Cardiac muscle cell (in vitro differentiated cells and primary cell): ENCODE measurements at places on chromosomes 2 and 18. TPM values are rescaled to one million over a fixed set of nuclear protein-coding genes. Genes with fewer than 3 reads are reported as not detected.

The IL1RL1 gene
- not detected in 2 replicates for total RNA-seq

The SH2D6 gene
- total RNA-seq = not detected in 2 replicates

The OBSL1 gene
- total RNA-seq = 540 and 746 TPM in 2 replicates

The VIT gene
- total RNA-seq = not detected in 2 replicates

The ROCK2 gene
- total RNA-seq = 12.9 and 18.9 TPM in 2 replicates

The ZNF804A gene
- 0.25 TPM in 1 of 2 replicates, not detected in the other for total RNA-seq

DNA sequence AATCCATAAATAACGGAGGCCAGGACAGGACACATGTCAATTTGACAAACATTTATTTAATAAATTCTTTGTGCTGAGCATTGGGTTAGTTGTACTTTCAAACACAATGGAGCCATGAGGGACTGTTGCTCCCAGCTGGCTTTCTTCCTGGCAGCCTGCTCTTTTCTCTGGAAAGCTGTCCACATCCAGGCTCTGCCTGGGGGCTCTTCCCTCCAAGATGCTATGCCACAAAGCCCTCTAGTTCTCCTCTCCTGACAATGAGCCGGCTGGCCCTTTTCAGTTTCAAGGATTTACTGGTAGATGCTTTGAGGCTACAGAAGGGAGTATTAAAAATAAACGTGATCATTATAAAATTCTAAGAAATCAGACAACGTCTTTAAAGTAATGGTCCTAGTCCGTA, 44.1 kb upstream of the SLC14A2 start:
- no peaks in the 10 kb centered on the region for H3K36me3 ChIP-seq
- no peak overlapping the region for H3K27ac ChIP-seq
- peaks cover 18% of the 10 kb centered on the region for H3K4me1 ChIP-seq
- H3K4me3 ChIP-seq = no peak overlapping the region
- H3K27me3 ChIP-seq = no peaks in the 10 kb centered on the region
- no peak for DNase-seq

- H3K36me3 ChIP-seq = no peaks in the 10 kb centered on the region
- no peak for DNase-seq
- no peaks in the 10 kb centered on the region for H3K27me3 ChIP-seq
- no peak overlapping the region for H3K27ac ChIP-seq
Measured at GRCh38 chr18:52287151-52287550, 52.8 kb upstream of the DCC start.

DNA sequence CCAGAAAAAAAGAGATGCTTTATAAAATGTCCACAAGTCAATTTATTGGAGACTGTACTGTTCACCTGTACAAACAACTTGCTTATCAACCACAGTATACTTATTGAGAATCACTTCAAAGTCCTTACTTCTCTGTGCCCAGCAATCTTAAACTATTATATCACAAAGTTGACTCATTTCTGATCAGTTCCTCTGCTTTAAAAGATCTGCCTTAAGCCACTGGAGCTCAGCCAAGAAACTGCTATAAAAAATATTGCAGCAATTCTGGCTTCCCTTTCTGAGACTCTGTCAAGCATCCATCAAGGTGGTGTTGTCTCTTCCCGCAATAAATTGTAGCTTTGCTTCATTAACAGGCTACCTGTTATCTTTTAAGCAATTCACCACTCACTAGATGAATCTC, 375.2 kb upstream of the SPHKAP start:
- H3K4me3 ChIP-seq = no peak overlapping the region
- H3K27me3 ChIP-seq = no peaks in the 10 kb centered on the region
- no peaks in the 10 kb centered on the region for H3K36me3 ChIP-seq
- H3K27ac ChIP-seq = no peak overlapping the region
- no peak for DNase-seq

DNA sequence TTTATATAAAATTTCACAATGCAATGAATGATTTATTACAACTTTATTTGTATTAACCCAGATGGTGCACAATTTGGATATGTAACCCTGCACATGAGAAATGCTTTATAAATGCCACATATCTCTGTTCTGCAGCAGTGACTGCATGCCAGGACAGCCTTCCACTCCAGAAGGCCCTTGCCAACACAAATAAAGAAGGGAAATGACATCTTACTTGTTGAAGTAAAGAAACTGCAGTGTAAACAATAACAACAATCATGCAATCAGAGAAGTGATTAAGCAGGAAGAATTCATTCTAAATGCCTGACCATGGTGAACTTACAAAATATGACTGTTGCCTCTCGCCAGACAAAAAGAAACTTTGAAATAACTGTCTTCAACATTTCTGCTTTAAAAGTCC, 129.9 kb upstream of the CHST9 start:
- H3K27me3 ChIP-seq = no peaks in the 10 kb centered on the region
- H3K36me3 ChIP-seq = no peaks in the 10 kb centered on the region
- no peak overlapping the region for H3K27ac ChIP-seq
- DNase-seq = no peak

DNA sequence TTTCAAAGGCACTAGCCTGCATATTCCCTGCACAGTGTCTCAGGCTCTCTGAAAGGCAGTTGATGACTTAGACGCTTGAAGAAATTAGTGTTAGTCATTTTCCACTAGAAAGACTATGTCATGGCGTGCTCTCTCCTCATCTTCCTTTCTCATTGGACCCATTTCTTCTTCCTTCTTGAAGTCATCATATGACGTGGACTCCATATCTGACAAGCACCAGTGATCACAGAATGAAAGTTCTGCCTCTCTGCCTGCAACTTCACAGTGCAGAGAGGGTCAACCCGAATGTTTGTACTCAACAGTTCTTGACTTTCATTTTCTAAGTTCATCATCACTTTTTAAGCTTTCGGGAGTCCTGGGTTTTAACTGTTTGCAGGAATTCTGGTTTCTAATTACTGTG, 63.7 kb upstream of the CYRIA start:
- H3K27me3 ChIP-seq = peaks cover 9% of the 10 kb centered on the region
- no peak overlapping the region for H3K27ac ChIP-seq
- H3K4me3 ChIP-seq = no peak overlapping the region

- no peaks in the 10 kb centered on the region for H3K27me3 ChIP-seq
- DNase-seq = peak; percentile 6
- no peaks in the 10 kb centered on the region for H3K4me1 ChIP-seq
- no peaks in the 10 kb centered on the region for H3K36me3 ChIP-seq
- H3K27ac ChIP-seq = no peak overlapping the region
- no peak overlapping the region for H3K4me3 ChIP-seq
Measured at GRCh38 chr2:8197101-8197500, 484.8 kb upstream of the ID2 start.

DNA sequence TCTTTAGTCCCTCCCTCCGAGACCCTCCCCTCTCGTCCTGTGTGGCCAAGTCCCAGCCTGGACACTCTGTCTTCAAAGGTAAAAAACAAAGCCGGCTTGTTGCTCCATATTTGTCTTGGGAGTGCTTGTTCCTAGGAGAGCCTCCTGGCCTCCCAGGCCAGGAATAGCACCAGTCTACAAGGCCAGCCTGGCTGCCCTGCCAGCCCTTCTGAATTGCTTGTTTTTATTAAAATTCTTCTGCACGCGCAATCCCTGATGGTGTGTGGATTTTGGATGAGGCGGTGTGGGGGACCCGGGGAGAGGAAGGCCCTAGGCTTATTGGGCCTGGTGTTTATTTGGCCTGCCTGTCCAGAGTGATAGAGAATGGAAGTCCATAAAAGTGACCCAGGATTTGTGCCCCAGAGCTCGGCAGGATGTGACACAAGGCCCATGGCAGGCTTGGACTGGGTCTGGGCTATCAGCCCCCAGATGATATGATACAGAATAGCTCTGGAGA, 297.3 kb downstream of the CYP26B1 start:
- H3K27me3 ChIP-seq = no peaks in the 10 kb centered on the region
- H3K4me1 ChIP-seq = no peaks in the 10 kb centered on the region
- DNase-seq = no peak
- H3K27ac ChIP-seq = no peak overlapping the region

GRCh38 chr2:110679865-110680264, 2.0 kb upstream of the BUB1 start:
- no peak overlapping the region for H3K27ac ChIP-seq
- no peaks in the 10 kb centered on the region for H3K27me3 ChIP-seq
- H3K4me3 ChIP-seq = no peak overlapping the region
- DNase-seq = no peak
- peaks cover 22% of the 10 kb centered on the region for H3K4me1 ChIP-seq

DNA sequence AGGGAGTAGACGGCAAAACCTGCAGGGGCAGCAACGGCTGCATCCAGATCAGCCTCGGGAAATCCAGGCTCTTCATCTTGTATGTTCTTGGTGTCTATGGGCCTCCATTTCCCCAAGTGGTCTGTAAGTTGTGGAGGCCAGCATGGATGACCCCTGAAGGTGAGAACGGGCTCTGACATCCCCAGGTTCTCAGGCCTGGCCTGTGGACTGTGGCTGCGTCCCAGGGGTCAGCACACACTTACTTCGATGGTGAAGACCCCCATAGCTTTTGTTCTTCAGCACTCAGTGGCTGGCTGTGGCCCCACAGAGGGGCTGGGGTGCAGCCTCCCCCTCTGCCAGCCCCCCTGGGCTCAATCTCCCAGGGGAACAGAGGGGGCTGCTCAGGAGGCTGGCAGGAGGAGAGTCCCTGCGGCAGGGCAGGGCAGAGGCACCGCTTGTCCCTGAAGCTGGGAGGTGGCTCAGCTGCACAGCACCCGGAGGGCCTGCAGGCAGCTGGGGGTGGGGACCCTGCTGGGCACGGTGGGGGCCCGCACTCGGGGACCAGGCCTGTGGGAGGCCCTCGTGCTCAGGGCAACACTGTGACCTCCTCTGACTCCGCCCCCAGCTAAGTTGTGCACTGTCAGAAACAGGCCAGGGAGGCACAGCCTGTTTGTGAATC, 3.8 kb downstream of the SLC66A3 start:
- no peak overlapping the region for H3K4me3 ChIP-seq
- H3K36me3 ChIP-seq = no peaks in the 10 kb centered on the region
- H3K4me1 ChIP-seq = no peaks in the 10 kb centered on the region
- H3K27me3 ChIP-seq = peaks cover 4% of the 10 kb centered on the region
- H3K27ac ChIP-seq = no peak overlapping the region

DNA sequence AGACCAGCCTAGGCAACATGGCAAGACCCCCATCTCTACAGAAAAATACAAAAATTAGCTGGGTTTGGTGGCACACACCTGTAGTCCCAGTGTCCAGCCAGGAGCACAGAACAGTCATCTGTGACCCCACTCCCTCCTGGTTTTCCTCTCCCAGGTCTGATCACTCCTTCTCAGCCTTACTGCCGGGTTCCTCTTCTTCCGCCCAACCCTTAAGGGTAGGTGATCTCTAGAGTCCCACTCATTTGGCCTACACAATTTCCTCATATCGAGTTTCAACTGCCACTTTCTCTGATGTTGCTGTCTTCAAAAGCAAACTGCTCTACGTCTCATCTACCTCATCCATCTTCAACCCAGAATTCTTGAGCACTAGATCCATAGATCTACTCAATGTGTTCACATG, 13.4 kb upstream of the MAT2A start:
- H3K36me3 ChIP-seq = no peaks in the 10 kb centered on the region
- H3K4me3 ChIP-seq = no peak overlapping the region
- no peak for DNase-seq
- no peaks in the 10 kb centered on the region for H3K27me3 ChIP-seq
- peak overlapping the region; percentile 87 for H3K27ac ChIP-seq

GRCh38 chr2:39359453-39360038, 77.5 kb downstream of the MAP4K3 start:
- H3K27ac ChIP-seq = no peak overlapping the region
- H3K27me3 ChIP-seq = no peaks in the 10 kb centered on the region
- H3K36me3 ChIP-seq = no peaks in the 10 kb centered on the region
- no peaks in the 10 kb centered on the region for H3K4me1 ChIP-seq
- no peak overlapping the region for H3K4me3 ChIP-seq

- H3K36me3 ChIP-seq = no peaks in the 10 kb centered on the region
- no peak for DNase-seq
- no peak overlapping the region for H3K4me3 ChIP-seq
- no peak overlapping the region for H3K27ac ChIP-seq
- H3K27me3 ChIP-seq = no peaks in the 10 kb centered on the region
- H3K4me1 ChIP-seq = no peaks in the 10 kb centered on the region
Measured at GRCh38 chr2:156429211-156429610, 7.0 kb upstream of the GPD2 start.

- no peaks in the 10 kb centered on the region for H3K4me1 ChIP-seq
- H3K27me3 ChIP-seq = no peaks in the 10 kb centered on the region
- H3K27ac ChIP-seq = no peak overlapping the region
- no peaks in the 10 kb centered on the region for H3K36me3 ChIP-seq
- DNase-seq = no peak
Measured at GRCh38 chr2:72036173-72036545, 111.5 kb downstream of the CYP26B1 start.

- H3K4me3 ChIP-seq = peak overlapping the region; percentile 98
- peak; percentile 93 for DNase-seq
- H3K27ac ChIP-seq = peak overlapping the region; percentile 100
- H3K27me3 ChIP-seq = no peaks in the 10 kb centered on the region
- peaks cover 24% of the 10 kb centered on the region for H3K4me1 ChIP-seq
Measured at GRCh38 chr2:11344956-11345677, 681 bp upstream of the ROCK2 start.
